ENCODE measurements at places on chromosomes 7 and 10.
A peak's percentile ranks its signal among the peaks of the same experiment; 100 is the strongest.

DNA sequence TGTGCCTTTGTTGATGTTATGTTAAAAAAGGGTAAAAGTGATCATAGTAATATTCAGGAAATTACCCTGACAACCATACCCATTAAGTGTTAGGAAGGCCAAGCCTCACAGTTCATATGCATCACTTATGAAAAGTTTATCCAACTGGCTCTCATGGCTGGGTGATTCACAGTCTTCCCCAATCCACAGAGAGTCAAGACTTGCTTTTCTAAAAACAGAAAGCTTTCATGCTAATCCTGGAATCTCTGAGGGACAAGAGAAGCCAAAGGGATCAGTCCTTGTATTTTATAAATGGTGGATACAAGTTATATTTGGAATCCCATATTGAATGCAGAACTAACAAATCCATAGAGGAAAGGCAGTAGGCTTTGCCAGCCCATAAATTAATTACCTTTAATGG lies 218.3 kb downstream of the JAZF1 start:
- DNase-seq = no peak

DNA sequence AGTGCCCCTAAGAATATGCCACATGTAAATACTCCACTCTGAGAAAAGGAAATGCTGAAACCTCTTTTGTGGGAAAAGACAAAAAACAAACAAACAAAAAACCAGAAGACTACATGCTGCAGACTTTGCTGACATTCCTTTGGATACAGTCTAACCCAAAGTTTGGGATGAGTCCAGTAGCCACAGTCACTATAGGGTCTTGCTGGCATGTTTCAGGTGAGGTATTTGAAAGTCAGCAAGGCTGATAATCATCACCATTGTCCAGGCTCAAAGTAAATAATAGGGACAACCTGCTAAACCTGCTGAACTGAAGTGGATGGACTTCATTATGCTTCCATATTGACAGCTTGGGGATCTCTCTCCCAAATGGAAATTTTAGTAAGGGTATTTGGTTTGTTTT lies 1087.0 kb upstream of the LRRTM3 start:
- no peak for DNase-seq

DNA sequence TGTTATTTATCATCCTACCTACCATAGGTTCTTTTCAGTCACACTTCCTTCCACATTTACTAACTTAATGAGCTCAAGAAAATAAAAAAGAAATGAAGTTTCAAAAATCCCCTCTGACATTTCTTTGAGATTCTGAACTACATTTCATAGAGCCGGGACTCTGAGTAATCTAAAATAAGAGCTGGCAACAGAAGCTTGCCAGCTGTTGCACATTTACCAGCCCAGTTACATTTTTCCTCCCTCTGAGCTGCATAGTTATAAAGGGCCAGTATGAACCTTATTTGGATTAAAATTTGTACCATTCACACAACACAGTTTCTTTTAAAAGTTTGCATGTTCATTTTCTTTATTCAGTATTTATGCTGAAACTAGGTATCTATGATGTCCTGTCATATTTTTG lies 119.5 kb upstream of the CAV2 start:
- DNase-seq = no peak

GRCh38 chr10:104809288-104810090 lies 168.4 kb downstream of the SORCS3 start:
- DNase-seq = no peak

DNA sequence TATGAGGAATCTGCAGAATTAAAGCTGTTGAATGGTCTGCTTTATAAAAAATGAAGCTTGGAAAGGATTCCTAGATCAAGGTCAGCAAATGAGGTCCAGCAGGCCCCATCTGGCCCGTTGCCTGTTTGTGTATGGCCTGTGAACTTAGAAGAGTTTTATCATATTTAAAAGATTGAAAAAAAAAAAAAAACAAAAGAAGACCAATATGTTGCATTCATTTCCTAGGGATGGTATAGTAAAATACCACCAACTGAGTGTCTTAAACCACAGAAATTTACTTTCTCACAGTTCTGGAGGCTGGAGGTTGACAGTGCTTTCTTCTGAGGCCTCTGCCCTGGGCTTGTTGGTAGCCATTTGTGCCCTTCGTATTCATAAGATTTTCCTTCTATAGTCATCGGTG lies 109.2 kb downstream of the PPP1R3A start:
- DNase-seq = no peak

- DNase-seq = no peak
Measured at GRCh38 chr7:150756166-150756565, 18.9 kb downstream of the GIMAP5 start.

GRCh38 chr10:6202098-6202683 lies 541 bp upstream of the PFKFB3 start:
- DNase-seq = no peak

- DNase-seq = no peak
Measured at GRCh38 chr7:100397315-100398081, 24.2 kb downstream of the PILRA start.

- no peak for DNase-seq
Measured at GRCh38 chr10:61068471-61068870, 124.5 kb upstream of the RHOBTB1 start.

- DNase-seq = no peak
Measured at GRCh38 chr10:24382045-24382444, 173.1 kb downstream of the KIAA1217 start.

DNA sequence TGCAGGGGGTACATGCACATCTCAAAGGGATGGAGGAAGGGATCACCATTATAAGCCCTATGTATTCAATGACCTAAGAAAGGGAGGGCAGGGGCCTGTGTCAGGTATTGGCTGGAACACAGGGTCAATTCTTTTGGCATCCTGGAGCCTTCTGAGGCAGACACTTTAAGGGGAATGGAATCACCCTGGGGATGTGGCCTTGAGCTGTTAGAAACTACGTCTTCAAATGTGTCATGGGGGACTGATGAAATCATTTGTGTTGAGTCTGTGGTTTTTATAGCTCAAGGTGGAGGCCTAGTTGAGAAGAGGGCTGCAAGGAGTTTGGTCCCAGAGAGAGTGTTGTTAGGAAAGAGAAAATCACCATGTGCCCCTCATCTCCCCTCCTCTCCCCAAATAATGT lies 206.1 kb upstream of the CELF2 start:
- DNase-seq = no peak

GRCh38 chr10:24669285-24669852 lies 54.3 kb downstream of the ARHGAP21 start:
- no peak for DNase-seq

GRCh38 chr7:157238087-157238486 lies 98.7 kb upstream of the DNAJB6 start:
- peak; percentile 37 for DNase-seq

- no peak for DNase-seq
Measured at GRCh38 chr7:78326189-78326588, 527.6 kb downstream of the PHTF2 start.

DNA sequence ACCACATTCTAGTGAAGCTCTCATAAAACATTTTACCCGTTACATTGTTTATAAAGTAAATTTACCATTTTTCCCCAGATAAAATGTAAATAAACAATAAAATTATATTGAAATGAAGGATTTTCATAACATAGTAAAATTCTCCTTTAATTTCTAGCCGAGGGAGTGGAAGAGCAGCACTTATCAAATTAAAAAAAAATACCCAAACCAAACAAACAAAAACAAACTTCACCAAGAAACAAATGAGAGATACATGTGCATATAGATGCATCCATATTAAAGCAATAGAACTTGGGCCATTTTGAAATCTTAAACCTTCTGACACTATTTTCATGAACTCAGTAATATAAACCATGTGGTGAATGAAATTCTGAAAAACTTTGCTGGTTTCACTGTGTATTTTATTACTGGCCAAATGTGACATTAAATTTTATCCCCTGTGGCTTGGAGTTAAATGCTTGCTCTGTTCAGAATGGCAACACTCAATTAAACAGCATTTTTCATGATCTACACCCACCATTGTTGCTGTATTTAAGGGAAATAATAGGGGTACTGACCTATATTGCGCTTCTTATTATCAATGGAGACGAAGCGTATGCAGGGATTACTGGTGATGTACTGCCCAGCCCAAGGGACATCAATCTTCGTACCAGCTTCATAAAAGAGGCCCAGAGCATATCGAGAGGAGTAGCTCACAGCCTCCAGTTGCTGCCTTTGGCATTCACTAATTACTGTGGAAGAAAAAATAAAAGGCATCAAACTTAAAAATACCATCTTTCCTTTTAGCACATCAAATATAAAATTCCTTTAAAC lies 220.9 kb downstream of the RNLS start:
- no peak for DNase-seq

GRCh38 chr10:70564901-70565351 lies 37.6 kb downstream of the PRF1 start:
- no peak for DNase-seq
